8988T (cell line): ENCODE measurements at places on chromosomes 1 and 21.

DNA sequence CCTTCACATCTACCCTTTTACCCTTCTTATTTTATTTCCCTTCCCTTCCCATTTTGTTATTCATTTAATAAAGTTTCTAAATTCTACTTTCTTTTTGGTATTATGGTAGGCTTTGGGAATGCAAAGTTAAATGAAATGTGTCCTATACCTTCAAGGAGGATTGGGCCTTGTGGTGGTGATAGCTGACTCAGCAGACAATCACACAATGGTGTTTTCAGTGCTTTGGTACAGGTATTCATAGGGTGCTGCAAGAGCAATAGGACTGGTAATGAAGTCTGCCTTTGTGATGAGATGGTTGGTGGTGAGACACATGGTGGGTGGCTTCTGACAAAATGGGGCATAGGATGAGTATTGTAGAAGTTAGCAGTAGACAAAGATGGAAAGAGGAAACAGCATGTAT, 21.9 kb upstream of the SPAG17 start:
- no peak for DNase-seq

- DNase-seq = no peak
Observed at GRCh38 chr1:29176576-29176975, 5.1 kb downstream of the SRSF4 start.

- no peak for DNase-seq
Observed at GRCh38 chr1:158652721-158653334, 33.7 kb downstream of the SPTA1 start.

DNA sequence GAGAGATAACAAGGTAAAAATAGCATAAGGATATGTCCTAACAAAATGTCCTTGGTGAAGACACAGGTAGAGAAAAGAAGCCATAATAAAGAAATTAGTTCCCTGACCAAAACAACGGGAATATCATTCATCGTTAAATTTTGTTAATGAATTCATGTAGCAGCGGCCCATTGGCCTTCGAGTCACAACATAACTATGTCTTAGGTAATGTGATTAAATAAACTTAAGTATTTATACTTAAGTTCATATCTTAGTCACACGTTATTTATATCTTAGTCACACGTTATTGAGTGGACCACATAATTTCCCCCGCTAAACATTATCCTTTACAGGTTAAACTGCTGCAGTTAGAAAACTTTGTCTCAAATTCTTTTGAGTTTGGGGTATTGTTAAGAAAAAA, 1.2 kb downstream of the NEXN start:
- no peak for DNase-seq

DNA sequence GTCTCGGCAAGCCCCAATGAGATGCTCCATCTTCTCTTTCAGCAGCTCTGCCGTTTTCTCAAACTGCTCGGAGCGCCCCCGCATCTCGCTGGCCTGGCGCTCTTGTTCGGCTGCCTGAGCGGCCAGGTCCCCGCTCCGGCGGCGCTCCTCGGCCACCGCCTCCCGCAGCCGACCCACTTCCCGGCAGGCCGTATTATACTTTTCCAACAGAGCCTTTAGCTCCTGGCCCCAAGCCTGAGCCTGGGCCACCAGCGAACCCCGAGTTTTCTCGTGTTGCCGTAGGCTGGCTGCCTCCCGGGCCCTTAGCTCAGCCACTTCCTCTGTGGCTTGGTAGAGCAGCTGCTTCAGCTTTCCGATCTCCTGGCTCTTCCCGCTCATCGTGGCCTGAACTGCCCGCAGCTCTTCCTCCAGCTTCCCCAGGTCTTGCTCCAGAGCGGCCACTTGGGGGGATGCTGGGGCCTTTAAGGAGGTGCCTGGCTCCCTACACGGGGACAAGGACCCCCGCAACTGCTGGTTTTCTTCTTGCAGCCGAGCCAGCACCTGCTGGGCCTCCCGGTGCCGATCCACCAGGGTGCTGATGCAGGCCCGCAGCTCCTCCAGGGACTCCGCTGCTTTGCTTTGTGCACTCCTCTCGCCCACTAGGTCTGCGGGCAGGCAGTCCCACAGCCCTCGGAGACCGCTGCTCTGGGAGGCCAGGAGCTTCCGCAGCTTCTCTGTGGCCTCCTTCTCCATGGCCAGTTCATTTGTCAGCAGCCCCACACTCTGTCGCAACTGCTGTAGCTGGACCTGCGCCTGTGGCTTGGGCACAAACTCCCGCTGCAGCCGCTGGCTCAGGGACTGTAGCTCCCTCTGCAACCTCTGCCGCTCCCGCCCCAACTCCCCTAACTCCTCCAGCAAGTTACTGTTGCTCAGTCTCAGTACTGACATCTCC, 13.4 kb upstream of the PIAS3 start:
- DNase-seq = no peak

GRCh38 chr1:54361342-54361741, 44.9 kb downstream of the SSBP3 start:
- no peak for DNase-seq

DNA sequence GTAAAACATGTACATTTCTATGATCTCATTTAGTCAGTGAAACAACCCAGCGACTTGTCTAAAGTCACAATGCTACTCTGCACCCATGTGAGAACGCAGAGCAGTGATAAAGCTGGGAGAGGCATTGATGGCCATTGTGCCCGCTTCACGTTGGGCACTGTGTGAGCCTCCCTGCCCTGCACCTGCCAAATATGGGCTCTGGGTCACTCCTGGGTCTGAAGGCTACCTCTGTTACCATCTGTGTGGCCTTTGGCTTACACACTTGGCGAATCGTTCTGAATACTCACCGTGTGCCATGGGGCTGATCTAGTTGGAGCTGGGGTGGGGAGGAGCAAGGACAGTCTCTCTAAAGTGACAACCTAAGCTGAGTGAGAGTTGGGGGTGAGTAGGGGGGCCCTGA, 29.9 kb downstream of the PCSK9 start:
- no peak for DNase-seq
